ENCODE measurements at places on chromosomes 11 and 22. TPM values are rescaled to one million over a fixed set of nuclear protein-coding genes. Genes with fewer than 3 reads are reported as not detected.

- no peak for DNase-seq
Measured at GRCh38 chr22:28019360-28019759, 100.3 kb upstream of the PITPNB start.

Gene KRTAP5-10
- not detected for total RNA-seq

Gene KCNK7
- total RNA-seq: 2.3 TPM

DNA sequence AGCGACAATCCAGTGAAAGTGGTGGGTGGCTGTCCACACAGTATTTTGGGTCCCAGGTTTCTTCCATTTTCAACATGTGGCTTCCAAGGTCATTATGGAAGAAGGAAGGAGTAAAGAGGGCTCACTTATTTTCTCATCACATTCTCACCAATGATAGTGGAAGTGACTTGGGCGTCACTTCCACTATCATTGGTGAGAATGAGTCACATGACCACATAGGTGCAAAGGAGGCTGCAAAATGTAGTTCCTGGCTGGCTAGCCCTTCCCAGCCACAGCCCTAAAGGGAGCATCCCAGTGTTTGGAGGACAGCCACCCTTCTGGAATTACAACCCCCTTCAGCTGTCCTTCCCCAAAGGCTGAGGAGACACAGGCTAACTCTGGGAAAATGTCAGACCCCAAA is 95.6 kb downstream of the TSPAN18 start:
- no peak for DNase-seq

DNA sequence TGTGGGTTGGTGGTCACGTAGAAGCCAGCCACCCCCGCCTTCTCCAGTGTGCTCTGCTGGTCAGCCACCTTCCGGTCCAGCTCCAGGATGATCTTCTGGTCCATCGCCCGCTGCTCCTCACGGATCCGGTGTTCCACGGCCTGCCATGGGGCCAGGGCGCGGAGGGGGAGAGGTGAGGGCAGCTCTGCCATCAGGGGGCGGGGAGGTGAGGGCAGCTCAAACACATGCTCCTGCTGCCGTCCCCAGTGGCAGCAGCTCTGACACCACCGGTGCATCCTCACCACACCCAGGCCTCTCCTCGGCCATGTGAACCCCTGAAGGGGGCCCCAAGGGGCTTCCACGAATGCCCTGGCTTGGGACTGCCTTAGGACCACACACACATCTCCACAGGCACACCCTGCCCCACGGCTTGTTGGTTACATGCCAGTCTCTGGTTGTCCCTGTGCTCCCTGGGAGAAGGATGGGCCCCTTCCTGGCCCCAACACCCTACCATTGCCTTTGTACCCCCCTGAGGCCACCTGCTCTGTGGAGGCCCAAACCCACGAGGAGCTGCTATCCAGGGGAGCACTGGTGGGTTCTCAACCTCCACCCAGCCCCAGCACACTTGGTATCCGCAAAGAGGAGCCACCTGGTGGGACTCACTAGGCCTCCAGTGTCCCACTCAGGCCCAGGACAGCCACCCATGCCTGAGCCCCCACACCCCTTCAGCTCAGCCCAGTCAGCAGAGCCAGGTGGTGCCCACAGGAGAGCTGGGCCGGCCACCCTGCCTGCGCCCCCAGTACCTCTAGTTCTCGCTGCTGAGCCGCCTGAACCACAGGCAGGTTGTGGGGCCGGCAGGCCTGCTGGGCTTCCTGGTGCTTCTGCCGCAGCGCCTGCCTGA is 4.3 kb downstream of the DGCR6L start:
- DNase-seq: no peak

DNA sequence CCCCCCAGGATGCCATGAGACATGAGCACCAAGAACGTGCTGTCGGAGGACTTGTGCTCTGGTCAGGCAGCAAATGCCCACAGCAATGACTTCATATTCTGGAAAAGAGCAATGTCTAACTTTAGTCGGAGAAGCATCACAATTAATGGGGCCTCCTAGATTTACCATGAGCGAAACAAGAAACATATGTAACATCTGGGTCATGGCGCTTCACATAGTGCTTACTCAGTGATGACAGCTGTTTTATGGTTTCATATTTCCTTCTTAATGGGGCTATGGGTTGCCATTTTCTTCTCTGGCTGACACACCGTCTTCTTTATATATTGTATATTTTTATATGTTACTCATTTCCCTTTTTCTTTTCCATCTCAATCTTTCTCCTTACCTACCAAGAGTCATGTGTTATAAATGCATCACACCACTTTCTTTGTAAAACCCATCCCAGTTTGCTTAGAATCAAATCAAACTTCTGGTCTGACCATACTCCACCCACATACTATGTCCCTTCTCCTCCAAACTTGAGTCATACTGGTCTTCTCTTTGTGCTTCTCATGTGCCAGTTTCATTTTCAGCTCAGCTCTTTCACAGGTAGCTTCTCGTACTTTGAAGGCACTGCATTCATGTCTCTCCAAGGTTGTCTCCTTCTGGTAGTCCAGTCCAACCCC is 9.4 kb upstream of the CASP12 start:
- DNase-seq: no peak

- peak; percentile 68 for DNase-seq
Measured at GRCh38 chr11:74870485-74870884, 78.4 kb downstream of the XRRA1 start.

GRCh38 chr11:80441821-80442220 is 1001.0 kb upstream of the TENM4 start:
- DNase-seq: no peak

Gene SMIM35
- total RNA-seq: not detected

GRCh38 chr11:126355926-126356897 is 726 bp downstream of the ST3GAL4 start:
- peak; percentile 57 for DNase-seq

Gene JAML
- total RNA-seq: not detected

Gene TYR
- total RNA-seq: not detected

GRCh38 chr11:3095712-3096361 is 38.6 kb upstream of the CARS1 start:
- peak; percentile 92 for DNase-seq

Gene KRTAP5-1
- not detected for total RNA-seq

Gene P2RX6
- total RNA-seq: 0.39 TPM

DNA sequence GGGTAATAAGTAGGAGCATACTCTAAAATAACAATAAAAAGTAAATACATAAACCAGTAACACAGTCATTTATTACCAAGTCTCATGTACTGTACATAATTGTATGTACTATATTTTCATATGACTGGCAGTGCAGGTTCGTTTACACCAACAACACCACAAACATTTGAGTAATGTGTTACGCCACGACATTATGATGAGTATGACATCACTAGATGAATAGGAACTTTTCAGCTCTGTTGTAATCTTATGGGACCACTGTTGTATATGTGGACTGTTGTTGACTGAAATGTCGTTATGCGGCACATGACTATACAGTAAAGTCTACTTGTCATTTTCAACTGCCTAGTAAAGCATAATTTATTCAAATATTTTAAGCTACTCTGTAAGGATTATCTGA is 18.6 kb downstream of the KIF18A start:
- DNase-seq: no peak

Gene FZD4
- total RNA-seq: 89.1 TPM

Gene MIOX
- total RNA-seq: 0.32 TPM

DNA sequence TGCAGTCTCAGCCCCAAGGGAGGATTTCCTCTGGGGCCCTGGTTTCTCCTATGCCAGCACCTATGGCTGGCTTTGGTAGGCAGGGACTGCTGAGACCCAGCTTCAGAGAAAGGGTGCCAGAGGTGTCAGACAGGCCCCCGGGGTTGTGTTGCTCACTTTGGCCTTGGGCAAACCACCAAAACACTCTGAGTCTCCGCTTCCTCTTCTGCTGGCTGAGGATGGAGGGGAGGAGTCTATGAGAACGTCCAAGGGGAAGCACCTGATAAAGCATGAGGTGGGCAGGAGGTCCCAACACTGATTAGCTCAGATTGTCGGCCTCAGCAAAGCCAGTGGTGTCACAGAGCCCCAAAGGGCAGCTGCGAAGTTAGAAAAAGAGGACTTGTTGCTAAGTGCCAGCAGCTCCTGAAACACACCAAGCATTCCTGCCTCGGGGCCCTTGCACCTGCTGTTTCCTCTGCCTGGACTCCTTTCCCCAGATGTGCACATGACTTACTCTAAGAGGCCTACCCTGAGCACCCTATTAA is 10.5 kb downstream of the SMTNL1 start:
- no peak for DNase-seq

- no peak for DNase-seq
Measured at GRCh38 chr11:129354691-129355090, 21.0 kb upstream of the BARX2 start.

Gene OR52H1
- total RNA-seq: not detected

Gene ART1
- total RNA-seq: not detected

Gene LSP1
- not detected for total RNA-seq

DNA sequence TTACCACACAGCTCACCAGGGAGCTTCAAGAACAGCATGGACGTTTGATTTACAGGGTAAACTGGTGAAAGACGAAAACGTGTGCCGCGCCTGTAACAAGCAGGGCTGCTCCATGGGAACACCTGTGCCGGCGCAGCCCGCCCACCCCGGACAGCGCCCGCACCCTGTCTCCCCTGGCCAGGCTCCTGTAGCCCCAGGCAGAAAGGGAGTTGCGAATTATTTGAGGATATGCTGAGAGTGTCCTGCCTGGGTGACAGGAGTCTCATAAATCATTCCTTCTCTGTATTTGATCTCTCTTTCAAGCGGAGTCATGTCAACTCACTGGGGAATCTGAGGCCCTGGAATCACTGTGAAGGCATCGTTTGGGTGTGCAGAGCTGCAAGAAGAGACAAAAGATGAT is 804.3 kb downstream of the OPCML start:
- DNase-seq: no peak

- peak; percentile 77 for DNase-seq
Measured at GRCh38 chr11:36131721-36132397, 157.4 kb downstream of the COMMD9 start.

DNA sequence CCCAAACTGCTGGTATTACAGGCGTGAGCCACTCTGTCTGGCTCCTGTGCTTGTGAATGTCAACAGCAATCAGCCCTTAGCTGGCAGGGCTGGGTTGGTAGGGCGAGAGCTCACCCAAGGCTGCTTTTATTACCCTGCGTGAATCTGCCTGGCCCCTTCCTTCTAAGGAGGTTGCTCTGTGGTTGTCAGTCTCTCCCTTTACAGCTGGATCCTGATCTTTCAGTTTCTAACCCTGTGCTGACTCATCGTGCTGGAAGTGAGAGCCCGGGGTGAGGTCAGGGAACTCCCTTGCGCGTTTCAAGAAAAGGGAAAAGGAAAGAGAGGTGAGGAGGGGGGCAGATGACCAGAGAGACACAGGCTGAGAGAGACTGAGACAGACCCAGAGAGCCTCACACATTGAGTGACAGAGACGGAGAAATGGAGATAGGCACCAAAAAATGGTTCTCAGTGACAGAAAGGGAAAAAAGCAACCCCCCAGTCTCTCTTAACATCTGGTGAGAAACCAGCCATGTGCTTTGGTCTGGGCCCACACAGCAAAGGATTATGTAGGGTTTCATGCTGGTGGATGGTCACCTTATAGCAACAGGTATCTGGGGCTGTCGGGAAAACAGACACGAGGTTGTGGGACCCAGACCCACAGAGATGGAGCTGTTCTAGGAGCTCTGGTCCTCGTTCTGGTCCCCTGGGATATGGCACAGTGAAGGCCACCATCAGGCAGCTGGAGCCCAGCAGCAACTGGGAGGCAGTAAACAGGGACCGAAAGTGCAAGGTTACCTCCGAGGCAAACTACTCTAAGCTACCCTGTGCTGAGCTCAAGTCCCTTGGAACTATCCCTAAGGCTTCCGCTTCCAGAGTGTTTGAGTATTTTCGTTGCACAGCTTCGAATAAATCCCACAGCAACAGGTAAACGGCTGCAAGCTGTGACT is 2.5 kb downstream of the TCN2 start:
- peak; percentile 12 for DNase-seq

DNA sequence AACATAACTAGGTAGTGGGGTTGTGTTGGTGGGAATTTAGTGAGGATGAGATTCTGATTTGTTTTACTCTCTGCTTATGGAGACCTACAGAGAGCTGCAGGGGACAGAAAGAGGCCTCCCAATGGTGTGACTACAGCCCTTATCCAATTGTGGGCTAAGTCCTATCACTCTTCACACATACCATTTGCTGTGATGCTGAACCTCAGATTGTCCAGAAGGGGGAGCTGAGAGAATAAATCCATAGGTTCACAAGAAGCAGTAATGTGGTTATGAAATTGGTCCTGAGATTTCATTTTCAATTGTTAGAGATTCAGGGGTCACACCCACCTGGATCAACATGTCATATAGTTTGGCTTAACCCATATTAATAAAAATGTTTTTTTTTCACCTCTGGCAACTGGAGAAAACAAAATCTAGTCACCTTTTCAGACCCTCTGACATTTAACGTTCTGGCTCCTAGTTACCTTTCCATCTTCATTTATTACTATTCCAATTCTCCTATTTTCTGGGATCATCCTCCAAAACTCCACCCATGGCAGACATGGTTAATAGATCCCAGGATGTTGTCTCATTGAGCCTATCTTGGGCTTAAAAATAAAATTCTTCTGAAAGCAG is 53.3 kb upstream of the PTPN5 start:
- DNase-seq: peak; percentile 50

GRCh38 chr11:128728767-128729587 is 35.1 kb downstream of the FLI1 start:
- no peak for DNase-seq

- DNase-seq: no peak
Measured at GRCh38 chr11:24585192-24585591, 88.3 kb downstream of the LUZP2 start.

GRCh38 chr11:45423036-45423435 is 136.9 kb upstream of the SYT13 start:
- no peak for DNase-seq

- no peak for DNase-seq
Measured at GRCh38 chr11:44624761-44625221, 59.3 kb downstream of the CD82 start.

- DNase-seq: no peak
Measured at GRCh38 chr22:48301421-48301820, 1526.3 kb downstream of the BRD1 start.

GRCh38 chr11:69644071-69644961 is 3.4 kb downstream of the CCND1 start:
- DNase-seq: peak; percentile 85

DNA sequence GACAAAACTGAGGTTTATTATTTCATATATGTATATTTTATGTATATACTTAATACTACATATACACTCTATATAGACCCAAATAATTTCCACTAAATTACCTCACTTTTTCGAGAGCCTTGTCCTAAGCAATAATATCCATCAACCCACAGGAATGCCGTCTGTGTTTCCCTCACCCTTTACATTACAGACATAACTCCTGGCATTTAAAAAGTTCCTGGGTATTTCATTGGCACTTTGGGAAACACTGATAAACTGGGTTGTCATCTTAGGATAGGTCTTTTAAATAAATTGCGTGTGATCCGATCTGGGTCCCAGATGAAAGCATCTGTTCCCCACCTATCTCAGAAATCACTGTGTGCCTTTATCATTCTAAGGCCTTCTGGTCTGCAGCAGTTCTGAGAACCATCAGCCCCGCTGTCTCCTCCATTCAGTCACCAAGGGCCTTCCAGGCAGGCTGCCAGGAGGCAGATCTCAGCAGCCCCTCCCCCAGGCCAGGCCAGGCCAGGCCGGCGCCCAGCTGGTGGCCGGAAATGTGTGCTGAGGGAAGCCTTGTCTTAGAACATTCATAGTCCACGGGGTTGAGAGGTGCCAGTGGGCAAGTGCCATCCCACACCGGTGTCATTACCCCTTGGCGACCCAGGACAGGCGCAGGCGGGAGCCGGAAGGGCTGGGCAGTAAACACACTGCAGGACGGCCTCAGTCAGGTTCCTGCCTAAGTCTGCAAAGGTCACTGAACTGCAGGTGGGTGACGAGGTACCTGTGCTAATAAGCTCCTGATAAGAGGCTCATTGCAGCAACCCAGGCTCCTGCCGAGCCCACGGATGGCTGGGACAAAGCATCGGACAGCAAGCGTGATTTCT is 3.3 kb downstream of the FGF19 start:
- DNase-seq: no peak

Gene CARNS1
- total RNA-seq: 0.28 TPM

Gene ACTN3
- total RNA-seq: not detected

All from A673 (cell line).